ENCODE measurements at places on chromosomes 1 and 21.

GRCh38 chr21:29829564-29830275 lies 110.1 kb downstream of the GRIK1 start:
- DNase-seq, result no peak

DNA sequence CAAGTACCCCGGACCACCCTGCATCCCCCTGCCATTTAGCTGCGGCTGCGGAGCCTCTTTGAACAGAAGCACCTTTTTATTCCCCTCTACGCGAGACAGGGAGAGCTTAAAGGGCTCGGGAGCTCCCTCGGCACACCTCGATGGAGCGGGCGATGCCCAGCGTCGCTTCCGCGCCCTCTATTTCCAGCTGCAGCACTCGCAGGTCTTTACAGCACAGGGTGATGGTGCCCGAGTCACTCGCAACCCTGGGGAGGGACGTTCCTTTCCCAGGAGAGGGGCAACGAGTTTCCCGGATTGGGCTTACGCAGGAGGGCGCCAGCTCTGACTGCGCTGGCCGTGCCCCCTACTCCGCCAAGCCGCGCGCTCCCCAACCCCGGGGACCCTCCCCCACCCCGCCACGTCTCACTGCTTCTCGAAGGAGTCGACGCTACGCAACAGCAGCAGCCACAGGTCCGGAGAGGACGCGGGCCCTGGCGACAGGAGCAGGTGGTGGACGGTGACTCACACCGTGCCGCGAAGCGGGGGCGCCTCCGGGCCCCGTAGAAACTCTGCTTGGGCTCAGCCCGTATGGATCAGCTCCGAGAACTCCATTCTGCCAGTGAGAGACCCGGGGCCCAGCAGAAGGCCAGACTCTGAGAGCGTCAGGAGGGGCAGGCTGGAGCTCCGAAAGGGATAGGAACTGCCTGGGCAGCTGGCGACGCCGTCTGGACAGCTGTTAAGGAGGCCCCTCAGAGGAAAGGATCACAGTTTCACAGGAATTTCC lies 5.8 kb upstream of the FAM167B start:
- DNase-seq, result no peak

DNA sequence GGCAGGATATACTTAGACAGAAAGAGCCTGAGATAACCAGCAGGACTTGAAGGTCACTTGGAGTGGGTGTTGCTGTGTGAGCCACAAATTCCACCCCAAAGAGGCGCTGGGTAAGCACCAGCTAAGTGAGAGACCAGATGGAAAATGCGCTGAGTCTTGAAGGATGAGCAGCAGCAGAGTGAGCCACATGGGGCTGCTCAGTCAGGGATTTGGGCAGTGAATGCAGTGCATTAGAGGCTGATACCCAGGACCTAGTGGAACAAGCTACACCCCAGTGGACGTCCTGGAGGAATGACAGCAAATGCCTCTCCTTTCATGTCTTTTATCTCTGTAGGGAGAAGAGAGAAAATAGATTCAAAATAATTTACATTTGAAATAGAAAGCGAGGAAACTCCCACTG lies 11.3 kb downstream of the GRIK1 start:
- DNase-seq, result no peak

- no peak for DNase-seq
Measured at GRCh38 chr1:32356478-32356877, 5.8 kb downstream of the FAM229A start.

DNA sequence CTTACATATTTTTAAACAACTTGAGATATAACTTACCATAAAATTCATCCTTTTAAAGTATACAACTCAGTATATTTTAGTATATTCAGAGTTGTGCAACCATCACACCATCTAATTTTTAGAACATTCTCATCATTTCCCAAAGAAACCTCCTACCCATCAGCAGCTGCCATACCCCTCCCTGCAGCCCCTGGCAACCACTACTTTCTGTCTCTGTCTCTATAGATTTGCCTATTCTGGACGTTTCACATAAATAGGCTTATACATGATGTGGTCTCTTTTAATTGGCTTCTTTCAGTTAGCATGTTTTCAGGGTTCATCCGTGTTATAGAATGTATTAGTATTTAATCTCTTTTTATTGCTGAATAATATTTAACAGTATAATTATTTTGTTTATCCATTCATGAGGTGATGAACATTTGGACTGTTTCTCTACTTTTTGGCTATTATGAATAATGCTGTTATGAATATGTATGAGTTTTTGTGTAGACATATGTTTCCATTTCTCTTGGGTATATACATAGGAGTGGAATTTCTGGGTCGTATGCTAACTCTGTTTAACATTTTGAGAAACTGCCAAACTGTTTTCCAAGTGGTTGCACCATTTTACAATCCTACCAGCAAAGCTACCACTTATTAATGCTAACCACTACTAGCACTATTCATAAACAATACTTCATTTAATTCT lies 29.5 kb downstream of the WDR26 start:
- no peak for DNase-seq

DNA sequence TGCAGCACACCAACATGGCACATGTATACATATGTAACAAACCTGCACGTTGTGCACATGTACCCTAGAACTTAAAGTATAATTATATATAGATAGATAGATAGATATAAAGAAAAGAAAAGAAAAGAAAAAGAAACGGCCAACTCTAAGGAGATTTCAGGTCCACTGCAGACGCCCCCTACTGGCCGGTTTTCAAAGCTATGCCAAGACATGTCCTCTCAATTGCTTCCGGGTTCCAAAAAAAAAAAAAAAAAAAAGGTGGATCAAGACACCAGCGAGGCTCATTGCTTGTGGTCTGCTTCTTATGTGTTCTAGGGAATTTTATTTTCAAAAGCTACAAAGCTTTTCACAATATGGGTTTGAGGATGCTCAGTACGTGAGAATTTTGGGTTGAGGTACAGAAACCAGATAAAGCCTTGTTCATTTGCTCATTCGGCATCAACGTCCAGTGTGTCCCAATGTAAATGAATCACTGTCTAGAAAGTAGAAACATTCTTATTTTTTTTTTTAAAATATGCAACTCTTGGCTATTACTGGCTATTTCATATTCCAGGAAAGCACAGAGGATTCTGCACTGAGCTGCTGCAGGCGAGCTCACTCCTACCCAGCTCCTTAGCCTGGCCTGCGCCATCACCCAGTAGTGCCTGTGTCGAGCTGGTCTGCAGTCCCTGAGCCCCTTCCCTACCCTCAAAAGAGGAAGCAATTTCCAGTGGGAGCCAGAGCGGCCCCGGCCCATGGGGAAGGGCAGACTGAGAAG lies 643.0 kb downstream of the KIF26B start:
- no peak for DNase-seq

- no peak for DNase-seq
Measured at GRCh38 chr1:19424651-19425570, 60.4 kb downstream of the CAPZB start.

DNA sequence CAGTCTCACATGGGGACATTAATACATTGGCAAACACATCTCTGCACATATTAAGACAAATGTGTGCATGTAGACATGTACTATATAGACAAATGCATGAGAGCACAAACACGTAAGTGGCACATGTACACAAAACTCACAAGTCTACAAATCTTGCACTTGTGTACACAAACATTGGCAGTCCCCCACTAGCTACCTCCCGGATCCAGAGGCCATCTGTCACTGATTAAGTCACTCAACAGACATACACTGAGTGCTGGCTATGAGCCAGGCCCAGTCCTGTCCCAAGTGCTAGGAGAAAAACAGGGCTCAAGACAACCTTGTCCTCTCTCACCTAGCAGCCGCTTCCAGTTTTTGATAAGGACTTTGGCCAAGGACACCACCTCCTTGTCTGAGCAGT lies 7.0 kb downstream of the TCEA3 start:
- no peak for DNase-seq

- DNase-seq, result no peak
Measured at GRCh38 chr21:37430184-37430821, 63.7 kb downstream of the DYRK1A start.

GRCh38 chr1:24111996-24112779 lies at the start of gene MYOM3:
Gene MYOM3, minus strand, starts transcription at chr1:24112135. Its CDS starts 3,499 bp downstream, at chr1:24108636.
- no peak for DNase-seq

DNA sequence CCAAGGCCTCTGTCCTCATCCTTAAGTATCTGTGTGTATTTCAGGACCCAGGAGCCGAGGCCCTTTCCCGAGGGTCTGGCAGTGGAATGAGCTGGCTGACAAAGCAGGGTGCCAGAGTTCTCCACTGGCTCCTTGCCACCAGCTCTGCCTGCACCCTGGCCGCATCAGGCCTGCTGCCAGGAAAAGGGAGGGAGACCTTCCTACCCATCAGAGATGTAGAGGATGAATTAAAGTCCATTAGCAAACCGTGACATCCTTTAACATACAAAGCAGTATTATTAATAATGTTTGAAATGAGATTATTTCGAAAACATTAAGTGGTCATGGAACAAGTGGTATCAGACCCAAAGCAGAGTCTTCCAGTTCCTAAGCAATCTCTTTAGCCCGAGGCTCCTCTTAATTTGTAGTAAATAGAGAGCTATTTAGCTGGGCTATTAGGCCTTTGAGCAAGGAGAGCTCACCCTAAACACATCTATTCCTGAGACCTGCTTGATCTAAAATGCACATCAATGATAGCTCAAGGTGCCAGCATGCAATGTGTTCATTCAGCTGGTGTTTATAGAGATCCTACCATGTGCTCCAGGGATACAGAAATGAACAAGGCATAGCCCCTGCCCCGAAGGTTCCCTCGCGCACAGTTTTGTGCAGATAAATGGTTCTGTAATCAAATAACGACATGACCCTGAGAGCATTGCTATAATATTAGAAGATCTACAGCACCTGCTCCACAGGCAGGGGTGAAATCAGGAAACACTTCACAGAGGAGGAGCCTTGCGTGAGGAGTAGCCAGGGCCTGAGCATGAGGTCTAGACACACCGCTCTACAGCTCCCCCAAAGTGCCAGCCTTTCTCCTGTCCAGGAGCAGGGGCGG lies 44.0 kb downstream of the FAM163A start:
- DNase-seq, result no peak

GRCh38 chr1:30413606-30414005 lies 309.8 kb downstream of the MATN1 start:
- no peak for DNase-seq

- no peak for DNase-seq
Measured at GRCh38 chr1:99216956-99217355, 47.3 kb upstream of the PLPPR4 start.

DNA sequence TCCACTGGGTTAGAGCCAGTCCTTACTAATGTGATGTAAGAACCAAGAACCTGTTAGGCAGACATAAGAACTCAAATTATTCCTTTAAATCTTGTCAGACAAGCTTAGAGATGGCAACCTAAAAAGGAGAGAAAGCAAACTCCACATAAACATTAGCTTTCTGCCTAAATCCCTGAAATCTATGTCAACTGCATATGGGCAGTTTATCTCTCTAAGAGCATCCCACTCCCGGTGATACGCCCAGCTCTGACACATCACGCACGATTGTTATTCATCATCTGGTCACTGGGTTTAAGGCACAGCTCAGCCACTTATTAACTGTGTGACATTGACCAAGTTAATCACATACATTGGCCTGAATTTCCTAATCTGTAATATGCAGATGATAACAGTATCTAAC lies 323.7 kb downstream of the HHIPL2 start:
- DNase-seq, result no peak

DNA sequence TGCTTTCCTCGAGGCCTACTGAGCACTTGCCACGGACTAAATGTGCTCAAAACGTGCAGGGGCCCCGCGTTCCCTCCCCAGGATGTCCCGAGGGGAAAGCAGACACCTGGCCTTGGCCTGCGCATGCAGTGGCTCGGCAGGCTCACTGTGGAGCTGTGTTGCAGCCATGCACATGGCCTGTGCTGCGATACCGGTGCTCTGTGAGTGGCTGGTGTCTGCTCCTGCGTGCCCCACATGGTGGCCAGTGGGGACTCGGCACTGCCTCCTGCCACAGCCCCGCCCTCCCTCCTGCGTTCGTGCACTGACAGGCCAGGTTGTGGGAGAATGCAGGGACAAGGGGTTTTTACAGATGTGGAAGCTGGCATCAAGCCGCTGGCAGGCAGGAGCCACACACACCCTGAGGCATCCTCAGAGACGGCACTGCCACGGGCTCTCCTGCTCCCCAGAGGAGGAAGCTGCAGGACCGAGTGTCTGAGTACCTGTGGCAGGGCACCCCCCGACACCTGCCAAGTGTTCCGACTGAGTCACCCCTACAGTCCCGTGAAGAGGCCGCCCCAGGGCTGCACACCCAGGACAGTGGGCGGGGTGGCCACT lies 16.9 kb upstream of the PTTG1IP start:
- DNase-seq, result no peak

GRCh38 chr1:116291024-116291423 lies 82.0 kb upstream of the ATP1A1 start:
- DNase-seq, result no peak

GRCh38 chr1:230385158-230385450 lies 41.0 kb downstream of the PGBD5 start:
- DNase-seq, result no peak

- no peak for DNase-seq
Measured at GRCh38 chr1:195754874-195755273, 853.4 kb downstream of the KCNT2 start.

DNA sequence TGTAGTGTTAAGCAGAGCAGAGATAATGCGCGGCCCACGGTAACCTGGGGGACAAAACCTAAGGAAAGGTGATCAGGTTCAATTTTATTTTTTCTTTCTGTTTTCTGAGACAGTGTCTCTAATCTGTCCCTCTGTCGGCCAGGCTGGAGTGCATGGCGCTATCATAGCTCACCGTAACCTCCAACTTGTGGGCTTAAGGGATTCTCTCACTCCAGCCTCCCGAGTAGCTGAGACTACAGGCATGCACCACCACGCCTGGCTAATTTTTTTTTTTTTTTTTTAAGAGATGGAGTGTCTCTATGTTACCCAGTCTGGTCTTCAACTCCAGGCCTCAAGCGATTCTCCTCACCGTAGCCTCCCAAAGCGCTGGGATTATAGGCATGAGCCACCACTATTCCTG lies 724 bp upstream of the ANKRD35 start:
- DNase-seq, result no peak

- no peak for DNase-seq
Measured at GRCh38 chr1:228059634-228060457, 22.7 kb upstream of the ARF1 start.

DNA sequence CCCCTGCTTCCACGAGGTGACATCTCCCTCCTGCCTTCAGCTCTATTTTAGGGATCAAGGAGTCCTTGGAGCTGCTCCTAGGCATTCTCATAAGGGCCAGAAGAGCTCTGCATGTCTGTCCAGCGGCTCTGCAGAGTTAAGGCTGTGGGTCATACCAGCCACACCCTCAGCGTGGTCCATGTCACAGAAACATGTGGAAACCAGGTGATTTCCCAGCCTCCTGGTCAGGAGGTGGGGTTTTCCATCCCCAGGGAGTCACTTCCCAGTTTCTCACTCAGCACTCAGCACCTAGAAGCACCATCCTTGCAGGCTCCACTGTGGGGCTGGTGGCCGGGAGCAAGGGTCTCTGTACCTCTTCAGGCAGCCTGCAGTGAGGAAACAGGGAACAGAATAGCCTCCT lies 1.4 kb upstream of the TNFRSF1B start:
- DNase-seq, result no peak

GRCh38 chr1:246691622-246692495 lies 32.4 kb upstream of the SCCPDH start:
- no peak for DNase-seq

DNA sequence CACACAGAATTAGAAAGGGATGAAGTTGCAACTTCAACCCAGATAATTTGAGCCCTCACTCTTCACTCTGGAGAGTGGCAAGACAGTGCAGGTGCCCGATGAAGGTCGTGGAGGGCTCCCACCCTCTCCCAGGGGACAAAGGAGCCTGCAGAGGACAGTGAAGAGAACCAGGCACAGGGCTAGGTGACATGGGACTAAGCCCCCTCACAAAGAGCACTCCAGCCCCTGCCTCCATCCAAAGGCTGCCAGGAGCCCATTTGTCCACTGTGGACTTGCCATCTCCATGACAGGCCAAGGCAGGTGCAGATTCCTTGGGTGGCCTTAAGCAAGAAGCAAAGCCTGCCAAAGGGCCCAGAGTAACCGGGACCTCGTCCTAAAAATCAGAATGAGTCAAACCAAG lies 15.1 kb downstream of the ERRFI1 start:
- no peak for DNase-seq

All from right renal cortex interstitium (tissue), 3 donors.